ENCODE measurements at places on chromosomes 1 and 21.

DNA sequence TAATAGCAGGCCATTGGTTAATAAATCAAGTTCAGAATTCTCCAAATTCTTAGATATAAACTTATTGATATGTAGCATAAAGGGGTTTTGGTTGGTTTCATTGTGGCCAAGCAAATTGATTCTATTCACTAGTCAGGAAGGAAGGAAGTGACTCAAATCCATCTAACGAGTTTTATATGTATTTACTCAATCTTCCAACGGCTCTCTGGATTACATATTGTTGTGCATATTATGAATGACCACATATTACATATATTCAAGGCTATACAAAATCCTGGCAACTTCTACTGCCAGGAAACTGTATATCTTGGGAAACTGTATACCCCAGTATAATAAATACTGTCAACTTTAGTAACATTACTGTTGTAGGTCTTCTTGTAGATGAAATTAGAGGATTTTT is 20.1 kb upstream of the PDE4B start:
- no peak for DNase-seq

- DNase-seq = no peak
Observed at GRCh38 chr21:43758111-43758641, 17.9 kb downstream of the CSTB start.

DNA sequence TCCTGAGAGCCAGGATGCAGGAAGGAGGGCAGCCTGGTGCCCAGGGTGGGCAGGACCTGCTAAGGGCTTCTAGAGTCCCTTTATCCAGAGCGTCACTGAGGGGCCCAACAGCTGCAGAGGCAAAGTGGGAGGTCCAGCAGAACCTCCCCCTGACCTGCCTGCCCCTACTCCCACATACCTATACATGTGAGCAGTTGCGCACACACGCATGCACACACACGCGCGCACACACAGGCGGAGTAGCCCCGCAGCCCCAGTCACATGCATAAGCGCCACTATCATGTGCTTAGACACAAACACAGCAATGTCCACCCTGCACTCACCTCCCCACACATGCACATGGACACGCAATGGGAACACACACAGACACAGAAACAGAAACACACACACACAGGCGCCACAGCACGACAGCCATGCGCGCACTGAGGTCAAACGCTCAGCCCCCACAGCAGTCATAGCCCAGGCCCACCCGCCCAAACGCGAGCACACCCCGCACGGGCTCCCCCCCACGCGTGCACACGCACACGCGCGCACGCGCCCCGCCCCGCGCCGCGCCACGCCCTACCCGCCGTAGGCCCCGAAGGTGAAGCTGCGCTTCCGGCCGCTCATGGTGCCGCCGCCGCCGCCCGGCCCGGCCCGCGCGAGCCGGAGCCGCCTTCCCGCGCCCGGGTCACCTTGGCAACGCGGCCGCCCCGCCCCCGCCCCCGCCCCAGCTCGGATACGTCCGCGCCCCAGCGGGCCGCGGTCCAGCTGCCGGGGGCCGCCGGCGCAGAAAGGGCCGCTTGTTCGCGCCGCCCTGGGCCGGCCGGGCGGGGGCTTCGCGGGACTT is 17.7 kb downstream of the RAP1GAP start:
- DNase-seq = no peak

GRCh38 chr1:172775606-172776005 is 116.7 kb downstream of the FASLG start:
- no peak for DNase-seq

- no peak for DNase-seq
Observed at GRCh38 chr1:168328731-168329364, 48.2 kb downstream of the TBX19 start.

DNA sequence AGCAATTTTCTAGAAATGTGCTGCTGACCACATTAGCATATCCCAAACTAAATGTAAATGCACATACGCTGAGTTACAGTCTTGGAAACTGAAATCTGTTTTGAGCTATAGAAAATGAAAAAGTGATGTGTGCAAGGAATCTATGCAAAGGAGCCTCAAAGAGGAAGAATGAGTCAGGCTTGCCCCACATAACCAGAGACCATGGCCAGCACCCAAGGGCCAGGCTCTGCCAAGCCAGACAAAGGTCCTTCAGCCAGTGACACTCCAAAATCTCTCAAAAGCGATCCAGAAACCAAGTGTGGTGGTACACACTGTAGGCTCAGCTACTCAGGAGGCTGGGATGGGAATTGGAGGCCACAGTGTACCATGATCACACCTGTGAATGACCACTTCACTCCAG is 195.2 kb downstream of the TOMM20 start:
- no peak for DNase-seq

GRCh38 chr1:37940299-37940947 is 6.4 kb downstream of the INPP5B start:
- DNase-seq = no peak

Data from stimulated activated CD4-positive, alpha-beta T cell treated with anti-CD3 and anti-CD28 coated beads, Interleukin-1b, Interleukin-23, amount 100 ng/mL, for 1 hour (primary cell).